ENCODE measurements at places on chromosomes 11 and 22.

DNA sequence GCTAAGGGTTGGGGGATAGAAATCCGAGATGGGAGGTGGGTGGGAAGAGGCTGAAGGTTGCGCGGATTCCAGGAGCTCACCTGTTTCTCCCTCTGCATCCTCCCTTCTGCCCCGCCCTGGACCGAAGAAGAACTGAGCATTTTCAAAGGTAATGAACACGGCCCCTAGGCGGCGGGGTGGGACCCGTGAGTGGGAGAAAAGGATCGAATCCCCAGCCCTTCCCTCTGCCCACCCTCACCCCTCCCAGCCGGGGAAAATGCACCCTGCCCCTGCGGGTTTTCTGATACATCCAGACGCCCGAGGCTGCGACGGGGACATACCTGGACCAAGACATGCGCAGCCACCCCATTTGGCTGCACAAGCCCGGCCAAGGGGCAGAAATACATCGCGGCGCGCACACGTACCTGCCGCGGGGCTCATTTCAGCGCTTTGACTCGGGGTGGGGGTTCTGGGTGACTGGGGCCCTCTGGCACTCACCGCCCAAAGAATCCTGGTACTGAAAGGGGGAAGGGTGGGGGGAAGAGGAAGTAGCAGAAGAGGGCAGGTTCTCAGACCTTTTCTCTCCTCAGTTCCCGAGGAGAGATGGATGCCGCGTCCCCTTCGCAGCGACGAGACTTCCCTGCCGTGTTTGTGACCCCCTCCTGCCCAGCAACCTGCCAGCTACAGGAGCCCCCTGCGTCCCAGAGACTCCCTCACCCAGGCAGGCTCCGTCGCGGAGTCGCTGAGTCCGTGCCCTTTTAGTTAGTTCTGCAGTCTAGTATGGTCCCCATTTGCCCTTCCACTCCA is 6.0 kb downstream of the VSIG2 start:
- DNase-seq = no peak

- peak; percentile 69 for DNase-seq
Observed at GRCh38 chr11:86116386-86116726, 47.5 kb upstream of the PICALM start.

GRCh38 chr11:75592715-75593114 is 30.7 kb downstream of the SERPINH1 start:
- DNase-seq = no peak

DNA sequence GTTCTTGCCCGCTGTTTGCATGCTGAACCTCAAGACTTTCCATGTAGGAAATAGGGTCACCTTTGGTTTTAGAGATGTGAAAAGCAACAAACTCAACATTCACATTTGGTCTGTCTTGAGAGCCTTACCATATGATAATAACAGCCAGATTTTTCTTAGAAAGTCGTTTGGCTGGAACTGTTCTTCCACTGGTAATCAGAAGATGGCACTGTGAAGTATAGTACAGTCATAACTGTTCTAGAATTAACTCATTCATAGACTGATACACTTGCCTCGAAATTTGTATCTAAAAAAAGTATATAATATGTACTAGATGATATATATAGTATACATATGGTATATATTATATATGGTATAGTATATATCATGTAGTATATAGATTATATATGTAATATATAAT is 12.3 kb downstream of the LUZP2 start:
- DNase-seq = peak; percentile 44

GRCh38 chr22:47328550-47329243 is 566.2 kb downstream of the TBC1D22A start:
- DNase-seq = peak; percentile 91

- no peak for DNase-seq
Observed at GRCh38 chr11:27380771-27381170, 17.8 kb upstream of the CCDC34 start.

DNA sequence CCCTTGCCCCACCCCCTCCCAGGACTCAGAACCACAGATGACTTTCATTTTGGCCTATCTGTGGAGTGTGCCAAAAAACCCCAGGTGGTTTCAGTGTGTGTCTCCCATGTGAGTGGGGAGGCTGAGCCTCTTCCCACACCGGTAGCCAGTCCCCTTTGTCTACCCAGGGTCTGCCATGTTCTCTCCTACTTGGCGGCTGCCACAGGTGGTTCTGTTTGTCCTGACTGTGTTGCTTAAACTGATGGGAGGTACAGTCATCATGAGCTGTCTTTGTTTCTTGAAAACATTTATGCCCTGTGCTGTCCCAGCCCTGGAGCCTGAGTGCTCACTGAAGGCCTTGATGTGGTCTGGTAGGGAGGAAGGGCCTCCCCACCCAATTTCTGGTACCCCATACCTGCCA is 39.7 kb upstream of the SUSD2 start:
- DNase-seq = peak; percentile 59

- peak; percentile 56 for DNase-seq
Observed at GRCh38 chr11:27234043-27234668, 128.9 kb downstream of the CCDC34 start.

DNA sequence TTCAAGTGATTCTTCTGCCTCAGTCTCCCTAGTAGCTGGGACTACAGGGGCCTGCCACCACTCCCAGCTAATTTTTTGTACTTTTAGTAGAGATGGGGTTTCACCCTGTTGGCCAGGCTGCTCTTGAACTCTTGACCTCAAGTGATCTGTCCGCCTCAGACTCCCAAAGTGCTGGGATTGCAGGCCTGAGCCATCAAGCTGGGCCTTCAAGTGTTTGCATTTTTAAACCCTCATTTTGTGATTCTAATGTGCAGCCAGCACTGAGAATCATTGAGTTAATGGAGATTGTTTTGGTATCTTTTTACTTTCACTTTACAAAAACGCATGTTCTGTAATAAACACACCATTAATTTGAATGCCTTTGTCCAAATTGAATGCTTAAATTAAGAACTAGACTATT is 3.4 kb downstream of the TYR start:
- DNase-seq = no peak

GRCh38 chr11:102431404-102431803 is 21.2 kb downstream of the TMEM123 start:
- no peak for DNase-seq

- DNase-seq = no peak
Observed at GRCh38 chr11:78076733-78077403, 2.8 kb downstream of the NDUFC2 start.

- no peak for DNase-seq
Observed at GRCh38 chr11:86688398-86689179, 16.2 kb upstream of the ME3 start.

GRCh38 chr11:12963051-12963450 is 46.1 kb upstream of the RASSF10 start:
- no peak for DNase-seq

DNA sequence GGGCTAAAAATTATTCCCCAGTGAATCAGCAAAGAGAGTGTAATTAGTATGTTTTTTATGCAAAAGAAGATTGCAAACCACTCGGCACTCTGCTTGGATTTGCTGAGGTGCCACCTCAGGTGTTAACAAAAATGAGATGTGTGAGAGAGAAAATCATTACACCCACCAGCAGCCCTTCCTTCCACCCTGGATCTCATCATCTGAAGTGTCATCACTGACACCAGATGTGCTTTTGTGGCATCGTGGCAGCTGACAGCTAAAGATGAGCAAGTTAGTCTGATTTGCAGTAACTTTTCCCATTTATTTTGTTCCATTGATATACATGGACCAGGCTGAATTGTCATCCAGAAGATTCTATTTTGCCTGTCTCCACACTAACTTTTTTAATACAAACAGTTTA is 44.6 kb upstream of the PAK1 start:
- no peak for DNase-seq

DNA sequence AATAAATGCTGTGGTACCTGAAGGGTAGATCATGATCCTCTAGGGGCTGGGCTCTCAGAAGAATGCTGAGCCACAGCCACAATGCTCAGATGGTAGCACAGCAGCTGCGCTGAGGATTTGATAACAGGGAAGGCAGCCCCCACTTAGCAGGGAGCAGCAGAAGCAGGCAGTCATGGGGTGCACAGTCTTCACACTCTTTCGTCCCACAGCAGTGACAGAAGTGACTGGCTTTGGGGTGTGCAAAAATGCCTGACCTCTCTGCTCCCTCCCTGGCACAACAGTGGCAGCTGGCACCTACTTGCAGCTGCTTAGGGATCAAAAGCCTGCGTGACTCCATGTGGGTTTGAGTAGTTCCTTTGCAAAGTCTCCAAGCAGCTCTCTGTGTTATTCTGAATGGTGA is 1349.8 kb upstream of the RAG2 start:
- no peak for DNase-seq

DNA sequence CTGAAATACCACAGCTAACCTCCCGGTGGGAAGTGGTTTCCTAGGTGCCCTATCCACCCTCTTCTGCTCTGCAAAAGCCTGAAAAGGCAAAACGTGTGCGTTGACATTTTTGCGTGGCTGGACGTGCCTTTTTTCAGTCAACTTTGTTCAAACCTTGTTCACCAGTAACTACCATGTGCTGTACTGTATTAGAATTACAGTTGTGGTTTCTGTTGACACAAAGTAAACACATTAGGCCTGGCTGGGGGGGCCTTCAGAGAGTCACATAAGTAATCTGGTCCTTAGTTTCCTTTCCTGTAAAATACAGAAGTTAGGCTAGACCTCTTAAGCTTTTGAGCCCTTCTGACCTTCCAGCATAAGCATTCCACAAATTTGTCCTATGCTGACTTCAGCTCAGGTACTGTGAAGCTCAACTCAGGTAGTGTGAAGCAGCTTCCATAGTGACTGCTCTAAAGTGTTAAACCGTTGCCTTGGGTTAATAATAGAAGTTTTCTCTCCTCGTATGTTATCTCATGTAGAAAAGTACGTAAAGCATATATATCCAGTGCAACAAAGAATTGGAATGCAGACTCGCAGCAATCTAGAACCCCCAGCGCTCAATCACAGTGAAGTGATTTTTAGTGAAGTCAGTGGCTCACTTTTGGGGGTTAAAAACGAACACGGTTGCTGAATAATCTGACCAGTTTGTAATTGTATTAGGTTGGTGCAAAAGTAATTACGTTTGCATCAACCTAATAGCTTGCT is 1.8 kb downstream of the EWSR1 start:
- DNase-seq = peak; percentile 19

- DNase-seq = no peak
Observed at GRCh38 chr22:26725012-26725676, 67.8 kb downstream of the MIAT start.

DNA sequence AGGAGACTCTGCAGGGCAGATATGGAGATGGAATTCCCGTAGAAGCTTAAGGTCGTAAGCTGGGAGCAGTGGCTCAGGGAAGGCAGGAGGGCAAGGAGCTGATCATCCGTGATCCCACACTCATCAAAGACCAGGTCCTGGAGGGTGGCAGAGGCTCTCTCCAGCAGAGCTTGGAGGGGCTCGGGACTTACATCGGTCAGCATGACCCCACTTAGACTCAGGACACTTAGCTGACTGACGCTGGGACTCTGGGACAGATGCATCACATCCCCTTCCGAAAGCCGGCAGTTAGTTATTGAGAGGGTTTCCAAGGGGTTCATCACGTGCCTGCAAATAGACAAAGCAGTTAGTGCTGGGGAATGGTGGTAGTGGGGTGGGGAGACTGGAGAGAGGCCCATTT is 10.7 kb downstream of the PRAME start:
- no peak for DNase-seq

DNA sequence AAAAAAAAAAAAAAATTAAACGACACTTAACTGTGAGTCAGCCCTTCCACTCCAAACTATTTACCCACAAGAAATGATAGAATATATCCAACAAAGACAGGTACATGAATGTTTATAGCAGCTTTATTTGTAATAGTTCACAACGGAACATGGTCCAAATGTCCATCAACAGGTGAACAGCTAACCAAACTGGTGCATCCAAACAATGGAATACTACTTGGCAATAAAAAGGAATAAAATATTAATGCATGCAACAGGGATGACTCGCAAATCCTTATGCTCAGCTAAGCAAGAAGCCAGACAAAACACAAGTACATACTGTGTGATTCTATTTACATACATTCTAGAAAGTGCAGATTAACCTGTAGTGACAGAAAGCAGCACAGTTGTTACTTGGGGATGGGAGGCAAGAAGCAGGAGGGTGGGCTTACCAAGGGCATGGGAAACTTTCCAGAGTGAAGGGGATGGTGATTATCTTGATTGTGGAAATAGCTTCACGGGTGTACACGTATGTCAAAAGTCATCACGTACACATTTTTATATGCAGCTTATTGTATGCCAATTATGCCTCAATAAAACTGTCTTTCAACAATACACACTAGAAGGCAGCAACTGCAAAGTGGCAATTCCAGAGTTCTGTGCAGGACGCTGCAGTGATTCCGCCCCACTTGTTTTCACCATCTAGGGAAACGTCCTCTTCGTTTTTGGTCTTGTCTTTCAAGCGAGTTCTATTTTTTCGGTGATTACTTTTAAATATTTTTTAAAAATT is 6.7 kb upstream of the SF1 start:
- no peak for DNase-seq

DNA sequence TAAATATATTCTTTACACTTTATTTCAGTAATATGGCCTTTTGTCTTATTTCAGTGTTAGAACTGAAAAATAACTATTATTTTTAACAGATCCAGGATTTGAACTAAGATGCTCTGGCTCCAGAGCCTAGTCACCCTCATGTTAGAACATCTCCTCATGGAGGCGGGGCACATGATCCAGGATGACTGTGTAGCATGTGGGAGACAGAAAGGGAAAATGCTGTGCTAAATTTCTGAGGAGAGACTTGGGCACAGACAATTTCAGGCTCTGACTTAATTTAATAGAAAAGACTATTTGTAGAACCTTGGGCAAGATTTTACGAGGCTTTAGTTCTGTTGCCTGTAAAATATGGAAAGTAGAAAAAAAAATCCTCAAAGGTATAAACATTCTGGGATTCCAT is 24.1 kb downstream of the CTSC start:
- DNase-seq = no peak

- peak; percentile 58 for DNase-seq
Observed at GRCh38 chr11:113885897-113886296, 10.5 kb upstream of the USP28 start.

GRCh38 chr11:507727-508515 is 879 bp upstream of the RNH1 start:
- no peak for DNase-seq

GRCh38 chr22:25282671-25283561 is 63.5 kb downstream of the CRYBB2 start:
- DNase-seq = no peak

DNA sequence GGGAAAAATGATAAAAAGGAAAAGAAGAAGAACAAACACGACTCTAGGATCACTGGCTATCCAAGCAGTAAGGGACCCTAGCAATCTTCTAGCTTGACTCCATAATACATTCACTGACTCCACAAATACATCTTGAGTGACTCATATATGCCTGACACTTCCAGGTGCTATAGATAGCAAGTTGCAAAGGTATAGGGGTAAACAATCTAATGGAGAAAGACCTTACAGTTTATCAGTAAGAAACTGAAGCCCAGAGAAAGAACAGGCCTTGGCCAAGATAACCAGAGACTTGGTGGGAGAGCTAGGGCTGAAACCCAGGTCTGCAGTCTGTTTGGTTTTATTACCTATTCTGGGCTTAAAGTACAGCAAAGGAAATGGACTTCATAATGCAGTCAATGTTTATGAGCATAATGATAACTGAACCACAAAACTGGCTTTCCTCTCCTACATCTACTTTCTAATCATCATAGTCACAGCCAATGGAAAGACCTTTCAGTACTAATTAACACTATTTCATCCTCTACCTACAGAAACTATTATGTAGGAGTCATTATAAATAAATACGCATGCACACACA is 19.7 kb upstream of the SLC5A1 start:
- DNase-seq = peak; percentile 7

All from PC-3 (cell line).